Cerebellar cortex (tissue), 1 donor: ENCODE measurements at places on chromosomes 5 and 9.

GRCh38 chr5:168920019-168920810, 341.0 kb upstream of the PANK3 start:
- no peak for DNase-seq

GRCh38 chr5:129172580-129172979, 78.0 kb downstream of the ISOC1 start:
- no peak for DNase-seq

DNA sequence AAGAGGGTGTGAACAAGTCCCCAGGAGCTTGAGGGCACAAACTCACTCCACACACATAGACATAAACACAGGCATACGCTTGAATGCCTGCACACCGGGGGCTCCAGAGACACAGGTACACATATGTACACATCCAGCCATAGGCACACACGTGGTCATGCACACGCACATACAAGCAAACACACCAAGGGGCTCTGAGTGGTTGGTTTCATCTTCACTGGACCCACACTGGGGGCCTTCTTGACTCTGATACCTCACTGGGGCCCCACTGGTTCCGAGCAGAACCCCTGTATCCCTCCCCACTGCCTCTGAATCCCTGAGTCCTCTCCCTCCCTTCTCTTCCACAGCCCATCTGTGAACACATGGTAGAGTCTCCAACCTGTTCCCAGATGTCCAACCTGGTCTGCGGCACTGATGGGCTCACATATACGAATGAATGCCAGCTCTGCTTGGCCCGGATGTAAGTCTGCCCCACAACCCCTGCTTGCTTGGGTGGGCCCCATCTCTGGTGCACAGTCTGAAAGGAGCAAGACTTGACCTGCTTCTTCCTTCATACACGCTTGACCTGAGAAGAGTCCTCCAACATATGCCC, 6.4 kb downstream of the SPINK4 start:
- DNase-seq, result no peak

DNA sequence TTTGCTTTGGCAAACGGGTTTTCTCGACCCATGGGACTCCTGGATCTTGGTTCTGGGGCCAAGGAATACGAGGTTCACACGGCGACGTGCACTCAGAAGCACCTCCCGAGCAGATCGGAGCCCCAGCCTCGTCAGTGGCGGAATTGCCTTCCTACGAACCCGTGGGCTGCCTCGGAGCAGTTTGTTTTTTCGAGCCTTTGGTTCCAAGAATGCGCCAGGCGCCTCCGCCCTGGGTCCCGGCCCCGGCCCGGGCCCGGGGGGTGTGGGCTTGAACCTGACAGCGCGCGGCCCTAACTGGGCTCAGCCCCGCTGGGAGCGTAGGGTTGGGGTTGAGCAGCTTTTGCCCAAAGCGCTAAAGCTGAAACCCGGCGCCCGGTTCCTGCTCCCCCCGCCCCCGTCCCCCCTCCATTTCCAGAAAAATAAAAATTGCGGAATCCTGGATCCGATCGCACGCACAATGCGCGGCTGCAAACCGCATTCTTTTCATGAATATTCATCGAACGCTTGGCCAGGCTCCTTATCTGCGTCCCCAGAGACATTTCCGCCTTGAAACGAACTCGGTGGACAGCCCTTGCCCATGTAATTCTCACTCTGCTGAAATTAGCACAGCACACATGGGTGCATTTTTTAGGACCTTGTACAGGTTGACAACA, 1.0 kb downstream of the BASP1 start:
- DNase-seq, result peak; percentile 54

DNA sequence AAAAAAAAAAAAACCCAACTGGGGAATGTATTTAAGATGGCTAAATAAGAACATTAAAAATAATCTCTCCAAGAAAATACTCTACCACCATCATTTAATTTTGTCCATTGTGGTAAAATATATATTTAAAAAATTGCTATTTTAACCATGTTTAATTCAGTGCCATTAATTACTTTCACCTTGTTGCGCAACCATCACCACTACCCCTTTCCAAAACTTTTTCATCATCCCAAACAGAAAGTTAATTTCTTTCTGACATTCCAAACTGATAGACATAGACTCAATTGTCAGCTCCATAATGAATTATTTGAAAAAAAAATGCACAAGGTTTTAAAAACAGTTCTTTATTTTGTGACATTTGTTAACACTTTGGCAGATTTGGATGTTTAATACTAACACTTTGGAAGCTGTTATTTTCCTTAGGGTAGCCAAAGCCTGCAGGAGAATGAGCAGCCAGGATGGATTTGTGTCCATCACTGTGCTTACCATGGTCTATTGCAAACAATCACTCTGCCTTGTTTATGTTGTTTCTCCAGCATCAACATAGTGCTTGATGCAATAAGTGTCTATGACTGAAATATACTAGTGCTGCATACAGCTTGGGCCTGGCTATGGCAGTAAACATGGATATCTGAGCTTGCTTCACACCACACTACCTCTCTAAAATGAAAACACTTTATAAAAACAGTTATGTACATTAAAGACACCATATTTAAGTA, 62.7 kb downstream of the HAPLN1 start:
- DNase-seq, result no peak

DNA sequence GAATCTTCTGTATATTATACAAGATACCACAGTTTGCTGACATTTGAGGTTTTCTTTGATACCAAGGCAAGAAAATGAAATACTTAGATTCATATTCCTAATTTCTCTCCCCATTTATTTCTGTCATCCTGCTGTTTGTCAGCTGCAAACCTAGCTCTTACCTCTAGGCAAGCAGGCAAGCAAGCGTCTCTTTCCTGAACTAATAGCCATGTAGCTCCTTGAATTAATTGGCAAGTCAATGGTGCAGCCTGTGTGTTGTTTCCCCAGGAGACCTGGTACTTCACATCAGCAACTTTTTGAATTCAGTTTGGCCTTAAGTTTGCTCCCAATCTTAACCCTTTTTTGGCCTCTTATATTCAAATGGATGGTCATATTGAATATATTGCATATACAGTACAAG, 573.6 kb upstream of the ARRDC3 start:
- no peak for DNase-seq

GRCh38 chr9:34059954-34060353, 11.3 kb upstream of the UBAP2 start:
- no peak for DNase-seq
